GM18507 (cell line): ENCODE measurements at places on chromosomes 12 and 14.

DNA sequence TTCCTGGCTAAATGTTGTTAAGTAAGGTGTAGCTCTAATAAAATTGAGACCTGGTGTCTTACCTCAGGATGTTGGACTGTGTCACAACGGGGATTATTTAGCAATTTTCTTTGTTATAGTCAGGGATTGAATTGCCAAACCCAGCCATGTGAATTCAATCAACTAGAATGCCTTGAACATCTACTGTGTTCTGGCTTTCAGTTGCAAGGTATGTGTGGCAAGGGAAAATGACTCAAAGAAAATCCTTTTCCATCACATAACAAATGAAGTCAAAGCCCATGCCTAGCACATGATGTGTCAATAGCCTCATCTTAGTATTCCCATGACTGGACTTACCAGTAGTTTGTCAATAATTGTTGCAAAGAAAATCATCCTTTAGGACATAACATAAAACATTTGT lies 519.8 kb upstream of the FLRT2 start:
- no peak for DNase-seq

DNA sequence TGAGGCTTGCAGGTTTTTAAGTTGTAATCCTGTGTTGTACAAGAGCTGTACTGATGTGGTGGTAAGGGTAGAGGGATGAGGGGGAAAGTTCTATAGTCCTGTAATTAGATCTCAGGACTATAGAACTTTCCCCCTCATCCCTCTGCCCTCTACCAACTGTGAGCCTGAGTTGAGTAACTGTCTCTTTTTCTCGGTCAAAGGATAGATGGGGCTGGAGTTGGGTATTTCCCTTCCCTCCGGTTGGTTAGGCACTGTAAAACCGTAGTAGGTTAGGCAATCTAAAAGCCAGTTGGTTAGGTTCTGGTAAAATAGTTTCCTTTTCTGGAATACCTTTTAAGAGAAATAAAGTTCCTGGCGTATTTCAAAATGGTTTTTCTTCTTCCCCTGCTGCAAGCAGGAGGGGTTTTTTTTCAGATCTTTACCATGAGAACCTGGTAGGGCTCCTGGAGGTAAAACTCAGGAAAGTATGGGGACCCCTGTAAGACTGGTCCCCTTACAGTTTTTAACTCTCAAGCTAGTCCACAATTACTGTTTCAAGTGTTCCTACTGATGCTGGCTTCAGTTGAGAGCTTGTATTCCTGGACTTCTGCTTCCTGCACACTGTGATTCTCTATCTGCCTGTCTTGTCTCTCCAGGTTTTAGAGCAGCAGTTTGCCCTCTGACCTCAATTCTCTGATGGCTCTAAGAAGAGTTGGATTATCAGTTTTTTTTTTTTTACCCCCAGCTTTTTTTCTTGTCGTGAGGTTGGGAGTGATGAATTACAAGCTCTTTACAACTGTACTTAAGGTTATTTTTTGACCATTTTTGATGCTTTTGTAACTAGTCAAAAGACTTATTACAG lies 58.7 kb downstream of the FUT8 start:
- no peak for DNase-seq

DNA sequence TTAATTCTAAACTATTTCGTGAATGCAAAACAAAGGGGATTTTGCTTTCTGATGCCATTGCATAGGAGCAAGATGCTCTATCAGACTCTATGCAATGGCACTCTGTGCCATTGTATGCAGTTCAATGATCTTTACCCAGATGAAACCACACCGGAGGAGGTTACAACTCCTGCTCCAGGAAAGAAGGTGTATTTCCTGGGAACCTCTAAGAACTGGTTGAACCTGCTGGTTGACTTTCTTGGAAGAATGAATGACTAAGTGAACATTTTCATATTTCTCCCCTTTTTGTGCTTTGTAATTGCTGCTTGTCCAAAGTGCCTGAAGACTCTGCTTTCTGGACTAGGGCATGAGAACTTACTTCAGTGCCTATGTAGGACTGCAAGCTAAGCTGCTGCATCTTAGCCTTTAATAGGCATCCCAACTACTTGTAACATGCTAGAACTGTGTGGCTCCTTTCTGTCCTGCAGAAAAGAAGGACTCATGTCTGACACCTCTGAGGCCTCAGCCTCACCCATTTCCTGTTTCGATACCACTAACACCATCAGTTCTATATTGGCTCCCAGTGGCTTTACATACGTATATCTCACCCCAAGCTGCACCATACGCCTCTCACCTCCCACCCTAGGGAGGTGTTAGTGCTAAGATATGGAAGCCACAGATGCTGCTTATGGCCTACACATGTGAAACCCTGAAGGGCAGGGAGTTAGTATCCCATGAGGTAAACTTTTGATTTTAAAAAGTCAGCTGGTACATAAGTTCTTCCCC lies 193.5 kb upstream of the CNOT2 start:
- peak; percentile 9 for DNase-seq

DNA sequence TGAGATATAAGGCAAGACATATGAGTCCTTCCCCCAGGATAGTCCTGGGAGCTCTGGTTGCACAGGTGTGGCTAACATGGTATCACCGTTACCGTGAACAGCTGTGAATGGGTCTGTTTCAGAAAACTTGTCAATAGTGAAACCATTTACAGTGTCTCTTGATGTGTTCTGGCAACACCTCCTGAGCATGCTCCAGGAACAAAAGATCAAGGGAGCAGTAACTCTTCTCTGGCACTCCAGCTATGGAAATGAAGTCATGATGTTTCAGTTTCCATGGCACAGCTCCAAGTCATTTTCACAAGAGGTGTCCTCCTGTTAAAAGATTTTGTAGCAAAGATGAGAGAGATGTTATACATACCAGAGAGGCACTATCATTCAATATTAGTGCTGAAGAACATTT lies 253.7 kb downstream of the SNAPC1 start:
- no peak for DNase-seq

GRCh38 chr12:15273896-15274295 lies 48.4 kb upstream of the PTPRO start:
- no peak for DNase-seq
